ENCODE measurements at places on chromosomes 2 and 18.

GRCh38 chr2:229519655-229520430, 194.5 kb downstream of the DNER start:
- no peak for DNase-seq

DNA sequence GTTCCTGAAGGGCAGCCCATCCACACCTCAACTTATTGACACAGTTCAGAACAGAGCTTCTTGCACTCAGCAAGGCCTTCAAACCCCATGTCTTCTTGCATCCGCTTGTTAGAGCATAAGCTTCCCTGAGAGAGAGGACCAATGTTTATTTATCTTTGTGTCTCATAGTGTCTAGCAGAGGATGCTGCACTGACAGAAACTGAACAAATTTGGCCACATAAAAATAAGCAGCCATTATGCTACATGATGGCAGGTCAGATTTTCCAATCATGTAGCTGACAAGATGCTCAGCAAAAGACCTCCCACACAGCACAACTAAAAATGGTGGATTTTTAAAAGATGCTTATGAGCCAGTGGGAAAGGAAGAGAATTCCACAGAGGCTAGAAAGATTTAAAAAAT, 38.1 kb upstream of the SIGLEC15 start:
- no peak for DNase-seq

DNA sequence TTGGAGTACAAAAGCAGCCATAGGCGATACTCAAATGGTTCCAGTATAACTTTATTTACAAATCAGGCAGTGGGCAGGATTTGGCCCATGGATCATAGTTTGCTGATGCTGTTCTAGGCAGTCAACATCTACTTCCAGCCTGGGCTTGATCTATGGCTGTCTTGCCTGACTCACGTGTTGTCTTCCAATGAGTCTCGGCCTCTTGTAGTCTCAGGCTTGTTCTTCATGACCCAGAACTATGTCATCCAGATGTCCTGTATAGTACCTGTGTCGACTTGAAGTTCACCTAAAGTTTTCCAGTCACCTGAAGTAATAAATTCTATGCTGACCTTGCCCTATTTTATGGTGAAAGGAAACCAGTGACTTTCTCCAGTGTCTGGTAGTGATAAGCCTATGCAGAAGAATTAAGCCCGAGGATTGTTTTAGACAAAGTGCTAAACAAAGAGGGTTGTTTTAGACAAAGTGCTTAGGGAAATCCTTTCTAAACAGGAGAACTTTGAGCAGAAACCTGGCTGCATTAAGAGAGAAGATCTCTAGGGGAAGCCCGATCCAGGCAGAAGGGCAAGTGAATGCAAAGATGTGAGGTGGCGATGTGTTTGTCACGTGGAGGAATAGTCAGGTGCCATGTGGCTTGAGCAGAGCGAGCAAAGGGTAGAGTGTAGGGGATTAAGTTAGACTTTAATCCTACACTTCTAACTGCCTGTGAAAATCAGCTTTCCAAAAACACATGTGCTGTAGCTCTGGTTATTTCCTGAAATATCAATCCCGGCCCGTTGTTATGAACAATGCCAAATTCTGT, 8.5 kb upstream of the THNSL2 start:
- no peak for DNase-seq

GRCh38 chr2:190267302-190267701, 52.3 kb downstream of the HIBCH start:
- peak; percentile 81 for DNase-seq

DNA sequence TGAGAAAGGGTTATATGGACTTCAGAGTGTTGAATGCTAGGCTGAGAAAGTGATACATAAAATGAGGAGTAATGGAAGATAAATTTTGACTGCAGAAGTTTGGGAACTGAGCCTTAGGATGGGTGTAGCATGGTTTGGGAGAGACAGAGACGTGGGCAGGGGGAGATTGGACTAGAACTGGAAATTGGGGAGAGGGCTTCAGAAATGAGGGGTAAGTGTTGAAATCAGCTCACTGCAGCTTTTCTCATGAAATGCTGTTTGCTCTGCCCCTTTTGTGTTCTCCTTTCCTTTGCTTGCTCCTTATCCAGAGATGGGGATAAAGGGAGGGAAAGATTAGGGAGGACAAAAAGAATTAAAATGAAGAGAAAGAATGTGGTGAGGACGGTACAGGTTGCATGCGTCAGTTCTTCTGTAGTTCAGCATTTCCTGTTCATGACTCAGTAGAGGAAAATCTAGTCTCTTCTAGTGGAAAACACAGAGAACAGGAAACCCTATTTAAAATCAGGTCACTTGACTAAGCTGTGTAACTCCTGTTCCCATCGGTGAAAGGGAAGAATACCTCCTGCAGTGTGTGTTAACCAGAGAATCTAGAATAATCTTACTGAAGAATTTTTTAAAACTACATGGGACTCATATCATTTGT, 105.6 kb downstream of the CRIM1 start:
- peak; percentile 91 for DNase-seq

All from GM23248 (cell line).